ENCODE measurements at places on chromosomes 6 and 20. TPM values are rescaled to one million over a fixed set of nuclear protein-coding genes. Genes with fewer than 3 reads are reported as not detected.

DNA sequence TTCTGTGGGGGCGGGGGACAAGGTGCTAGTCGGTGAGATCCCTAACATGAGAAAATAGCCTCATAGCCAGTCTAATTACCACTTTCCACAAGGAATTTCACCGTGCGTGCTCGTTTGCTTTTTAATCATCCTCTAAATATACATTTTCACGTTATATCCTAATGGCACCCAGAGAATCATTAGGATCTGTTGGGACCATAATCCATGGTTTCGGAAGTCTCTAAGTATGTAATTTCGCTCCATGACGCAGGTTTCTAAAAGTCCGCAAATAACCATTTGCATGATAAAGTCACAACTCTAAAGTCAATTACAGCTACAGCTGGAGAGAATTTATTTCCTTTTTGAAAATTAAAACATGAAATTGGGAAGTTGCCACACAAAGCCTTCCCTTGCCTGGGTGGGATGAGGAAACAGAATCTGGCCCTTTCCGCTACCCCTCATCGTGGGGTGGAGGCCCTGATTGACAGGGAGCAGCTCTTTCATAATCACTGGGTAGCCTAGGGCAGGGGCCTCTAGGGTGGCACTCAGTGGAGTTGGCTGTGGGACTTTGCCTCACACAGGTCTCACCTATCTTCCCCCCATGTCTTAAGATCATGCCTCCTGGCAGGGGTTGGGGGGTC is 81.9 kb downstream of the LRFN2 start:
- DNase-seq, result no peak

Gene POPDC3
- 32.6 TPM for total RNA-seq

GRCh38 chr6:53018446-53018845 is 23.4 kb upstream of the GSTA4 start:
- DNase-seq, result no peak

DNA sequence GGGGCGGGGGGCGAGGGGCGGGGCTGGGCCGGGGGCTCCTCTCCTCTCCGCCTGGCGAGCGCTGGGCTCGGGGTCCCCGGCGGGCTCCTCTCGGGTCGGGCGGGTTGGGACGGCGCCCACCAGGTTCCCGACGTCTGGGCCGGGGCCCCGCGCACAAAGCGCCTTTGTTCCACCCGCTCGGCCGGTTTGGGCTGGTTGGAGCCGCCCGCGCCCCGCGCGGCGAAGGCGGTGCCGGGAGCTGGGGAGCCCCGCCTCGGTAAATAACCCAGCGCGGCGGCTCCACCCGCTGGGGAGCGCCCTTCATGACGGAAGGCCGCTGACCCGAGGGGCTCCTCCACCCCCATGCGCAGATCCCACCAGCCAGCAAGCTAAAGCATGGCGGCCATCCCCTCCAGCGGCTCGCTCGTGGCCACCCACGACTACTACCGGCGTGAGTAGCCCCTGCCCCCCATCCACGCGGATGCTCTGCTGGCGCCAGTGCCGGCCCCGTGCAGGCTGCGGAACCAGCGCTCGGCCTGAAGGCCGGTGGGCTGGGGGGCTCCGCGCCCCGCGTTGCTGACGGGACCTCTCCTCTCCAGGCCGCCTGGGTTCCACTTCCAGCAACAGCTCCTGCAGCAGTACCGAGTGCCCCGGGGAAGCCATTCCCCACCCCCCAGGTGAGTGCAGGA is 503 bp downstream of the PPDPF start:
- peak; percentile 97 for DNase-seq

- DNase-seq, result no peak
These were observed 191.1 kb upstream of the SGK1 start for GRCh38 chr6:134508862-134509498.

Gene PKIB
- 3.5 TPM for total RNA-seq

Gene KIF16B
- 9.0 TPM for total RNA-seq

DNA sequence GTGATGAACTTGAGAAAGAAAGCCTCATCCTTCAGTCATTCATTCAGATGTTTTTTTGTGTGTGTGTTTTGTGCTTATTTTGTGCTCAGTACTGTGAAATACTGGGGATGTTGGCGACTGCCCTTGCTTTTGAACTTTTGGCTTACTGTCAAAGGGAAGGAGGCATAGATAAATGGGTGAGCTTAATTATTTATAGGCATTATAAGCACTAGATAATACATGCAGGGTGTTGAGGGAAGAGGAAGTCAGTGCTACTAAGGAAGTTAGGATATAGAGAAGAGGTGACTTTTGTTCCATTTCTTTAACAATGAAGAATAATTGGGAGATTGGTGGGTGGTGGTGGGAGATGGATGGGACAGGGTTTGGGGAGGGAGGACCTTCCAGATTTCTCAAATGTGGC is 23.6 kb downstream of the XRN2 start:
- DNase-seq, result no peak

- no peak for DNase-seq
These were observed 2.9 kb downstream of the RIPOR2 start for GRCh38 chr6:24932832-24933231.

DNA sequence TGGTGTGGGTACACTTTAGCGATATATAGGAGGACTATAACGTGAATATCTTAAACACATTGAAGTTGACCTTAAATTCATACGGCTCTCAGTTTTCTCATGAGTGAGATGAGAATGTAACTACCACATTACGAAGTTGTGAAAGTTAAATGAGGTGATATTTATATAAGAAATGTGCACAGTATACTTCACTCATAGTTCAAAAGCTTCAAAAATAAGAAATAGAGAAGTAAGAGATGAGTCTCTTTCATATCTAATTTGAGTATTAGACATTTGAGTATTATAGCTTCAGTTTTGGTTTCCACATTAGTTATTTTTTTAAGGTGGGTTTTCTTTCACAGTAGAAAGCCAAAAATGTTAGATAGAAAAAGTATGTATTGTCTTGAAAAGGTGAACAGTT is 183.3 kb downstream of the NKAIN2 start:
- no peak for DNase-seq

GRCh38 chr20:25006431-25007167 is 14.0 kb upstream of the APMAP start:
- no peak for DNase-seq

DNA sequence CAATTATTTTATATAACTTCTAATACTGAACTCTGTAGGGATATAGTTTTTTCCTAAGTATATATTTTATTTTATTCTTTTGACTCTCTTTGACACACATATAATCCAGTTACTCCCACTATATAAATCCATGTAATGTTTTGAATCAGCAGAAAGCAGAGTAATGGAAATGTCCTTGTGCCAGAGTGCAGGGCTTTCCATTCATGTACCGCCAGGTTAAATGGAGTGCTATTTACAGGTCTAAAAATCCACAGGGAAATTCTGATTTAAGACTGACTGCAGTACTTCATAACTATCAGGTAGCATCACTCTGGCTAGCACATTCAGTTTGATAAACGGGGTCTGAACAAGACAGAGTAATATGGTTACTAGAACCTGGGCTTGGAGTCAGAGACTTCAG is 626.8 kb downstream of the COL12A1 start:
- no peak for DNase-seq

DNA sequence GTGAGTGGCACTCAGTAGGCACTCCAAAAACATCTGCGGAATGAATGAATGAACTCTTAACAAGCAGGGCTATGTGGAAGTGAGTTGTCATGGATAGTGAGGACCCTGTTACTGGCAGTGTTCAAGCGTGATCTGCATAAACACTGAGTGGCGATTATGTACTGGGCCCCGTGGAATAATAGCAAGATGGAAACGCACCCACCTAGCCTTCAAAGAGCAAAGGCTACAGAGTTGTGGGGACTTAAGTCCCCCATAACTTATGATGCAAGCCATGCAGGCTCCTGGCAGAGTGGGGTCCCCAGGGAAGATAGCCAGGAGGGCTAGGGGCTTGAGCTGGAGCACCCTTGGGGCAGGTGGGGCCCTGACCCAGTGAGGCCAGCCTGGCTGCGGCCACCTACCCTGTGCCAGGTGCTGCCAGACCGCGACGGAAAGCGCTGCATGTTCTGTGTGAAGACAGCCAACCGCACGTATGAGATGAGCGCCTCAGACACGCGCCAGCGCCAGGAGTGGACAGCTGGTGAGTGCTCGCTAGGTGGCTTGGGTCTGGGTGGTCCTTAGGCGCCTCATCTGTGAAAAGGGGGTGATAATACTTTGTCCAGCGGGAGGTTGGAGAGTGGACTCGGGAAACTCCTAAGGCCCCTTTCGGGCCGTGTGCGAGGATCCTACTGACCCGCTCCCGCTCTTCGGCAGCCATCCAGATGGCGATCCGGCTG is 20.0 kb downstream of the DEF6 start:
- peak; percentile 26 for DNase-seq

- DNase-seq, result no peak
These were observed 295.0 kb downstream of the KCNQ5 start for GRCh38 chr6:72916906-72917305.

Gene UNC5CL
- under 0.01 TPM for total RNA-seq

DNA sequence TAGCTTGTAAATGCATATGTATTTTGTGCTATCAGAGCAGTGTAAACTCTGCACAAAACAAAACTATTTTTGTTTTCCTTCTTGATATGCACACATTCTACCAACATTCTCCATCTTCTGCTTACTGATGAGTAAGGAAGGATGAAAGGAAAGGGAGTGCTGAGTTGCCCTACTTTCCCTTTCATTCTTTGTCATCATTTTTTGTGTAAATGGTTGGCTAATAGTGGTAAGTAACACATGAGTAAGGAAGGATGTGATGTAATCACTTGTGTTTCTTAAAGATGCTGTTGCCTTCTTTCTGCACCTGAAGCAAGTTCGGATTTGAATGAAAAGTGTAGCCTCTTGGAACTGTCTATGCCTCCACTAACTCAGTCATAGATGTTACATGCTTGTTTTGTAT is 4.6 kb upstream of the REV3L start:
- no peak for DNase-seq

Gene MTFR2
- 1.5 TPM for total RNA-seq

DNA sequence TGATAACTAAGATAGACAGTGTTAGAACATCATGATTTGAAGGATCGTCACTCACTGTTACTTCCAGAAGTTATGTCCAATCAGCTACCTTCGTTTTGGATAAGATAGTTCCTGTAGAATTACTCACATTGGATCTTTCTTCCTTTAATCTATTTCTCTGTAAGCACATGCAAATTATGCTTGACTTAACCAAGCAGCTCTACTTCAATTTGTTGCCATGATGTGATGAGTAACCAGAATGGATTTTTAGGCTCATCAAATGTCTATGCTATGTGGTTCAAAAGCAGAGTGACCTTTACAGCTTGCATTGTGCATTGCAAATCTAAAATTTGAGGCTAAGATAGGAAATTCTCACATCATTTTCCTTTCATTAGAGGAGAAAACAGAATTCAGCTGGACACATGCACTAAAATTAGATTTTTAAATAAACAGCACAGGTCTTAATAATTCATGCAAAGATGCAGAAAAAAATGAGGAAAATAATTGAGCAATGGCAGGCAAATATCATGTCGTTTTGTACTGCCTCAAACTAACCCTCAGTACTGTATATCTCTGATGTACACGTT is 76.7 kb upstream of the ZFP64 start:
- no peak for DNase-seq

Gene HLA-DRA
- 5.8 TPM for total RNA-seq

Gene RPL7L1
- total RNA-seq, result 112 TPM

Gene GGT7
- total RNA-seq, result 12.7 TPM

GRCh38 chr6:43123461-43124314 is 47.4 kb upstream of the SRF start:
- peak; percentile 13 for DNase-seq

DNA sequence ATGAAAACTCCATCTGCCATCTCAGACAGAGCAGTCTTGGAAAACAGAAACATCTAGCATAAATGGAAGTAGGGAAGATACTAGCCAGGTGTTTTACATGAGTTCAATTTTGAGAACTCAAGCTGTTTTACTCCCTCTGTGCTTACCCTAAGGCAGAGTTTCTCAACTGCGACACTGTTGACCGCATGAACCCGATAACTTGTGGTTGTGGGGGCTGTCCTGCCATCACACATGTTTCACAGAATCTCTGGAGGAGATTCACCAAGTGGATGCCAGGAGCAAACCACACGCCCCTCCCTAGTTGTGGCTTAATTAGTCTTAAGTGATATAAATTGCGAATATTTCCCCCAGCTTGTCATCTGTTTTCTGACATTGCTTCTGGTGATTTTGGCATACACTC is 2.3 kb upstream of the SERPINB6 start:
- peak; percentile 49 for DNase-seq

Gene SUPT3H
- total RNA-seq, result 4.7 TPM

DNA sequence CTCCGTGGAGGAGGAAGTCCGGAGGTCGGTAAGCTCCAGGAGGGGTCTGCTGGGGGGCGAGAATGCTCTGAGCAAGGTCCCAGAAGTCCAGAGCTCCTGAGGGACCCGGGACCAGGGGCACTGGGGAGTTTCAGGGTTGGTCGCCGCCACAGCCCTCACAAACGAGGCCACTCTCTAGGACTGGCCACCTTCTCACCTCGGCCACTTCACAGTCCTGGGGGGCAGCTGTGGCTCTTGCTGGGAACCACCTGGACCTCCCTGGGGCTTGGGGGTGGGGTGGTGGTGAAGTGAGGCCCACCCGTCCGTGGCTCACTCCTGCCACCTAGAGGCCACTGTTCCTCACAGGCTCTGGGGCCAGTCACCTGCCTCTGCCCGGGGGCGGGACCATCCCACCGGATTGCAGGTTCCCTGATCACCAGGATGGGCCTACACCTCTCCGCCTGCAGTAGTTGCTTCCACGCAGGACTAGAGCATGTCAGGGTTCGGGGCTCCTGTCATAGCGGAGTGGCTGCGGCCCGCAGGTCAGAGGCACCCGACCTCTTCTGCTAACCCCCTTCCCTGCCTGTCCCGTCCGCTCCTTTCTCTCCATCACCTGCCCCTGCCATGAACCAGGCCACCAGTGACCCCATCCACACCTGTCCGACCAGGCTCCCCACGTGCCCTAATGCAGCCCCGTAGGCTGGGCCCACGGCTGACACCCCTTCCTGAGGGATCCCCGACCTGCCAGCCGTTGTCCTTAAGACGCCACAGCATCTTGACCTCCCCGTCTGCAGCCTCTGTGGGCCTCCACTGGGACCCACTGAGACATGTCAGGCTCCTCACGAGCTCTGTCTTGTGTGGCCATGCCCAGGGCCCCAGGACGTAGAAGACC is 5.1 kb upstream of the TCEA2 start:
- DNase-seq, result peak; percentile 99

Gene SPDEF
- not detected for total RNA-seq

DNA sequence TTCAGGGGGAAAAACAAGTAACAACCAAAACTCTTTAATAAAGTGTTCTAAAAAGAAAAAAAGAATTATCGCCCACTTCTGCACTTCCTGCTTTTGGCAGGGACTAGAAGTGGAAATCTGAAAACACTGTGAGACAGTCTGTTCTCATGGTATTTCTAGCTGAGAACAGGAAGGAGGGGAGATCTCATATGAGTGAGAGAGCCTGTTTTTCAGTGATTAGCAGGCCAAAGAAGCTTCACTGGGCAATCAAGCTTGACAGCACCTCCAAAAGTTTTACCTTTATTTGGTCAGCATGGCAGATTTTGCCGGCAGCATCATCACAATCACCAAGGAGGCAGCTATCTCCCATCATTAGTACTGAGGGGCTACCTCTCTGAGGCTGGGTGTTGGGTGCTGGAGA is 79.5 kb upstream of the ATXN1 start:
- no peak for DNase-seq

GRCh38 chr6:44171899-44172546 is 13.4 kb downstream of the CAPN11 start:
- DNase-seq, result no peak

Gene TREM1
- 1.8 TPM for total RNA-seq

- DNase-seq, result no peak
These were observed 60.3 kb downstream of the UTRN start for GRCh38 chr6:144345451-144345850.

GRCh38 chr6:52381249-52381648 is 19.3 kb downstream of the PAQR8 start:
- DNase-seq, result no peak

- DNase-seq, result no peak
These were observed 112.1 kb downstream of the NFATC2 start for GRCh38 chr20:51430198-51430950.

Gene OR2H1
- not detected for total RNA-seq
